ENCODE measurements at places on chromosomes 3 and 15.

DNA sequence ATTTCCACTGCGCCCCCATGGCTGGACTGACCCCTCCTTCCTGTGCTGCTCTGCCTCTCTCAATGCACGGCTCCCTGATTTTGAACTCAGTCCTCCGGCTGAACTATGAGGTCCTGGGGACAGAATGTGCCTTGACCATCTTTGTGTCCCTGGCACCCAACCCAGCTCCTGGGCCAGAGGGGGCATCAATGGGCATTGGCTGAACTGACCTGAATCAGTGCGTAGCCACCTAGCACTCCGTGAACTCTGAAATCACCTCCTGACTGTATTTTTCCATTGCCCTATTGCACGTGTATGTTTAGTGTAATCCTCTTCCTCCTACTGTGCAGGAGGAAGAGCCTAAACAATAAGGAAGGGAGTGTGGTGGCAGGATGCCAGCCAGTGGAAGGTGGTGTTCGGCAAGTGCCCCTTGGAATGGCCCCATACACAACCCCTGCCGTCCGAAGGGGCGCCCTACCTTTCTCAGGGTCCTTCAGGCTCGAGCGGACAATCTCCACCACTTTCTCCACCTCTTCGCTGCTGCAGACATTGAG, 33.5 kb downstream of the BDH1 start:
- no peak for DNase-seq

DNA sequence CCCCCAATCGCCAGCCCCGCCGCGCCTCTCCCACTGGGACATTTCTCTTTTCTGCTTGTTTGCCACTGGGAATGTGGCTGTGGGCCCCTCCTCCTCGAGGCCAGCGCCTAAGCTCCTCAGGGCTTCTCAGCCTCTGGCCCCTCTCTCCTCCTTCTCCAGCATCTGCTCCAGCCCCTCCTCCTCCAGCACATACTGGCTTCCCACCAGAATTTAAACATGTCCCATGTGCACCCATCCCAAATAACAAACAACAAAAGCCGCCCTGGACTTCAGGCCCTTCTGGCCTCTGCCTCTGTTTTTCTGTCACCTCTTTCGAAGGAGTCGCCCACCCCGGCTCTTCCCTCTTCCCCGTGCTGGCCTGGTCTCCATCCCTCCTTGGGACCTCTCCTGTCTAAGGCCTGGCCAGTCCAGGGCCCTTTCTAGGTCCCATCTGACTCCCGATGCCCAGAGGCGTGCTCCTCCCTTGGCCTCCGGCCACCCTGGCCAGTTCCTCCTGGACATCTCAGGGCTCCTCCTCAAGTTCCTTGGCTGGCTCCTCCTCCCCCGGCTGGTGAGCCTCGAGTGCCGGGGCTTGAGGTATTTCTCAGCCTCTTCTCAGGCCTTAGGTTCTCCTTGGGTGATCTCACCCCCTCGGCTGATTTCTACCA, 94.6 kb upstream of the SLC6A6 start:
- DNase-seq = no peak

DNA sequence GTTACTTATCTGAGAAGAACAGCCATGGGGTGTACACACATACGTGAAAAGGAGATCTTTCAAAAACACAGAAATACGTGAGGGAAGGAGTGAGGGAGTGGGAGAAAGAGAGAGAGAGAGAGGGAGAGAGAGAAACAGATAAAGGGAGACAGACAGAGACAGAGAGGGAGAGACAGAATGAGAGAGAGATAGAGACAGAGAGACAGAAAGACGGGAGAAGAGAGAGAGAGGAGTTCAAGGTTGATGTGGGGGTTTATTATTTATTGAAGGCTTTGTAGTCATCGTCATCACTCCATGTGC, 64.0 kb downstream of the CHST2 start:
- DNase-seq = no peak

DNA sequence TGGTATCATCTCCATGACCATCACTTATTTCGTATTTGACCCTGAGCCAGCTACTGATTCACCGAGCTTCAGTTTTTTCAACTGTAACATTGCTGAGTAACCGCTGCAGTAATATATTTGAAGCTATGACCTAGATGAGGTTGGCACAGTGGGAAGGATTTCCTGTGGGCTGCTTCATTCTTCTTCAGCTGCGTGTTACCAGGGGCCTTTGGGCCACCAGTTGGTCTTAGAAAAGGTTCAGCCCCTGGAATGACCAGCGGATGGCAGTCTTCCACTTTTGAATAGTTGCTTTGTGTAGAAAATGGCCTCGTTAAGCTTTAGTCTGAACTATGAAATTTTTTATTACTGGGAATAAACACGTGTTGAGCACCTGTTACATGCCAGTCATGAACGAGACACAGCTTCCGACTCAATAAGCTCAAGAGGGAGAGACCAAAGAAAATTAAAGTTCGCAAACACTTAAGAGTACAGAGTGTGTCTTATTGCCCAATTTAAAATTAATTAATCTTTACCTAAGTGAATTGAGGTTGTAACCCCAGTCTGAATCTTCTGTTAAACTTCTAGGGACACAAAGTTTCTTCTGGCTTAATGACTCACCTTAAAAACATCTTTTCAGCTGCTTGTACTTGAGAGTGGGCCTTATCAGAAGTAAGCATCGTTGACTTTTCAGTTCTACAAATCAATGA, 57.6 kb upstream of the NR2E3 start:
- peak; percentile 99 for DNase-seq

GRCh38 chr15:67652586-67652985, 110.1 kb downstream of the MAP2K5 start:
- DNase-seq = no peak

GRCh38 chr15:44009038-44009437, 182.2 kb downstream of the WDR76 start:
- DNase-seq = no peak

DNA sequence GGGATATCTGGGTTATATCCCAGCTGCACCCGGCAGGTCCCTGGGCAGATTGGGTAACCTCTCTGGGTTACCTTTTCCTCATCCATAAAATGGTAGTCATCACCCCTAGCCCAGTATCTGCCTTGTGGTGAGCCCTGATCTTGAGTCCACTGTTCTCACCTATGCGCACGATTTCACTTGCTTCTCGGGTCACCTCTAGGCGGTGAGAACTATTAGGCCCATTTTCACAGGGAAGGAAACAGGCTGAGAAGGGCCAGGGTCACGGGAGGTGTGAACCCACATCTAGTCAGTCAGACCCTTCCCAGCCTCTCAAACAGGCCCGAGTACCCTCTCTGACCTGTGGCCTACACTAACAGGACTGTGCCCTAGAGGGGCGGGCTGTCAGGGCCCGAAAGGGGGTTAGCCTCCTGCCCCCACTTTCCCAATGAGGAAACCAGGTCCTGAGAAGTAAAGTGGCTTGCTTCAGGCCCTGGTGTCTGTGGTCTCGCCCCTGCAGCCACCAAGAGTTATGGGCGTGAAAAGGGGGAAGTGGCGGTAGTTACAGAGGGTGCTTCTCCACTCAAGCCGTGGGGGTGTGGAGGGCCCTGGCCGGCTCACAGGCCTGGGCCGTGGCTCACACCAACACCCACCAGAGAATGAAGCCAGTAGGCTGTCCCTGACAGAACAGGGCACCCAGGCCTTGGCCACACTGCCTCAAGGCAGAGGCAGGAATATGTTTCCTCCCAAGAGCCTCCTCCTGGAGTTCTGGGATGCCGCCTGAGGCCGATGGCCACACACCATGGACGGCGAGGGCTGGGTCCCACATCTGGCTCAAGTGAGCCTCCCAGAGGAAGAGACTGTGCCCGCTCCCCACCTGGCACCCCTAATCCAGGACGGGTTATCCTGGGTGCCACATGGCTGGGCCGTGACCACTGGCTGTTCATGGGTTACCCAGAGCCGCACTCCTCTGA, 19.5 kb downstream of the PSTPIP1 start:
- no peak for DNase-seq

- no peak for DNase-seq
These were observed 526.6 kb upstream of the ZNF717 start for GRCh38 chr3:76311941-76312340.

DNA sequence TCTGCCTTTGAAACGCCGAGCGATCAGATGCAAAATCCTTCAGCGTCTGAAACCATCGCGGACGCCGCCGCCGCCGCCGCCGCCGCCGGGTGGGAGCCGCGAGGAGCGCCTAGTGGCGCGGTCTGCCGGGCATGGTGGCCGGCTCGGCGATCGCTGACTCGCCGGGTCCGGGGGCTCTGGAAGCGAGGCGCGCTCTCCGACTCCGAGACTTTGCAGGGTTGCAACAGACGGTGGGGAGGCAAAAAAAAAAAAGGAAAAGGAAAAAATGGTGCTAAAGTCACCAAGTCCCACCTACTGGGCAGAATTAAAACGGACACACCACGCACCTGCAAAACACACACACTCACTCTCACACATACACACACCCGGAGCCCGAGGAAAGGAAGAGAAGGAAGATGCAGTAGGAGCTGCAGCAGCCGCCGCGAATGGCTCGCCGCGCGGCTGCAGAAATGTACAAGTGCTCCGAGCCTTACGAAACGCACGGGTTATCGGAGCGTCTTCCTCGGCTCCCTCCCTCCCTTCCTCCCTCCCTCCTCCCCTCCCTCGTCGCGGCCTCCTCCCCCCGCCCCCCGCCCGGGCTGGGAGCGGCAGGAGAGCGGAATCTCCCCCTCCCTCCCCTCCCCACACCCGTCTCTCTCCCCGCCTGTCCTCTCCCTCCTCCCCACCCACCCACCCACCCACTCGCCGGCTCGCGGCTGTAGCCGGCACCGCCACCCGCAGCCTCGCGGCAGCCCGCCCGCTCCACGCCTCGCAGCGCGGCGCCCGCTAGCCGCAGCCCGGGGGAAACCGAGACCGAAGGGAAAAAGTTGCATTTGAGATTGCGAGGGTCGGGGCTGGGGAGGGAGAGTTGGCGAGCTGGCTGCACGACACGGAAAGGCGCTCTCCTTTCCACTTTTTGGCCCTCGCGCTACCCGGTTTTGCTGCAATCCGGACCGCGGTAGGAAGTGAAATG, at the start of gene NTRK3:
TSS of gene NTRK3 (minus strand) at position 461 of the 952 bp plus-strand sequence. CDS start 586 bp downstream, outside the sequence.
- no peak for DNase-seq

DNA sequence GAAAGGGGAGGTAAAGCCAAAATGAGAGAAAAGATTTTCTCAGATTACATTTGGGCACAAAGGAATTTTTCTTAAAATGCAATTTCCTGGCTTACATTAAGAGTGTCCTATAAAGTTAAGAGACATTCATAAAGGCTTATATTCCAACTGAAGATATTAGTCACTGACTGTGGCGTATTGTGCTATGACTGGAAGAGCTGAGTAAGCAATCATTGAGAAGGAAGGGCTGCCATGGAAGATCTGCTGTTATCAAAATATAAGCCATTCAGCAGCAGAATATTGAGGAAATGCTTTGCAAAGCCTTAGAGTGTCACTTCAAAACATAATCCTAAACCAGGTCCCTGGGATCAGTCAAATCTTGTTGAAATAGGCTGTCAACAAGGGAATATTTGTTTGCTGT, 593.9 kb downstream of the TUSC7 start:
- DNase-seq = no peak

DNA sequence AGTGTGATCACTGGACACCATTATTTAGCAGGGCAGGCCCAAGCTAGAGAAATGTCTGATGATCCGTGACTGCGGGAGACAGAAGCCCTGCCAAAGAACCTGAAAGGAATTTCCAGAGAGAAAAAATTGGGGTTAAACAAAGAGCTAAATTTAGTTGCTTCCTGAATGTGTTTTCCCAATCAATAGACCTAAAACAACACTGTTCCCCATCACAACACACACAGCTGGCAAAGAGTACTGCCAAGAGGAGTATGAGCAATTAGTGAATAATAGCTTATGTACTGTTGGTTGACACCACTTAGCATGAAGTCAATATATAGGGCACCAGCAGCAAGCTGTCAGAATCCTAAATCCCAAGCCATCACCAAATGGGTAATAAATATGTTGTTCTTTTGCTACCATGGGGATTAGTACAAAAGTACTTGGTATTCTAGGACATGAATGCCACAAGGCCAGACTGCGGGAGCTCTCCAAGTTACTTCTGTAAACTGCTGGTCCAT, 35.7 kb downstream of the CLK3 start:
- peak; percentile 32 for DNase-seq

DNA sequence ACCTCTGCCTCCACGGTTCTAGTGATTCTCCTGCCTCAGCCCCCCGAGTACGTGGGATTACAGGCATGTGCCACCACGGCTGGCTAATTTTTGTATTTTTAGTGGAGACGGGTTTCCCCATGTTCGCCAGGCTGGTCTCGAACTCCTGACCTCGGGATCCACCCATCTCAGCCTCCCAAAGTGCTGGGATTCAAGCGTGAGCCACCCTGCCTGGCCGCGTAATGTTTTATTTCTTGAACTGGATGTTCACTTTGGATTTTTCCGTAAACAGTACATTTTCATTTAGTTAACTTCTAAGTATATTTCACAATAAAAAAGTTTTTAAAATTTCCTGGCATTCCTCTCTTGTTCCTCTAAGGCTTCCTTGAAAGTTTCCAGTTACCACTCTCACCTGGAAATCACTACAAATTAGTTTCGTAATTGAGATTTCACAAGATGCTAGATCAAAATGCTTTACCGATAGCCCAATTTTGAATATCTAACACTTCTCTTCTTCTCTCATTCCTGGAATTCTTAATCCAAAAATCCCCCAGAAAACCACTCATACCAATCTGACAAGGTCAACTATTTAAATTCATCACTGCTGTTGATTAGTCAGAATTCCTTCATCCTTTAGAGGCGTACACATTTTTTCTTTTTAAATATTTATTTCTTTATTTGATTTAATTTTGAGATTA, 44.7 kb upstream of the INO80 start:
- DNase-seq = no peak

DNA sequence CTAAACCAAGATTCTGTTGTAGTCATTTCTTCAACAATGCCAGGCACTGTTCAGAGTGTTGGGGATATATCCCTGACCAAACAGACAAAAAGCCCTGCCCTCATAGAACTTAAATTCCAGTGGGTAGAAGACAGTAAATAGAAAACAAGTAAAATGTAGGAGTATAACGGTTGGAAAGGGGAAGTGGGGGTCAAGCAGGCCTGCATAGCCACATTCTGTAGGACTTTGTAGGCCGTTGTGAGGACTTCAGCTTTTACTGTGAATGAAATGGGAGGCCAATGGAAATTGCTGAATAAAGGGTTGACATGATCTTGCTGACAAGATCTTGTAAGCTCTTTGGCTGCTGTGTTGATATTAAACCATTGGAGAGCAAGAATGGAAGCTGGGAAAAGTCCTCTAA, 1.8 kb downstream of the MRPS11 start:
- DNase-seq = no peak

DNA sequence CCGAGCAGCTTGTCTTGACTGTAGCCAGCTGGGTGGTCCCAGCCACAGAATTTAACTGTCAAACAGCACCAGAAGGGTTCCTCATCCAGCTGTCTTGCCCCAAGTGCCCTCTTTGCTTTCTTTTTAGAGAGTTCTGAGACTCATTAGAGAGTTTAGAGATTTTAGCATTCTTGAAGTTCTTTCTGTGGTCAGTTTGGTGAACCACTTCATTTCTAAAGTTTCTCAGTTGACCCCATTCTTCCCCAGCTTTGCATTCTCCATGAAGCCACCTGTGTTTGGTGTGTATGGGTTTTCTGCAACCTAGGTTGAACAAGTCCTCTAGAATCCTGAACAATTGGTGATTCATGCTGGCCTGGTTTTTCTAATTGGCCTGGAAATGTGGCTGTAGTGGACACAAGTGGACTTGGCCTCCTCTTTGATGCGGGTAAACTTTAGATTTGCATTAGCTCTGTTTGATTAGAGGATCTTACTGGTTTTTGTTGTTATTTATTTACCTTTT, 33.7 kb downstream of the FLNB start:
- peak; percentile 93 for DNase-seq
